ENCODE measurements at places on chromosomes 2 and 18.
A peak's percentile ranks its signal among the peaks of the same experiment; 100 is the strongest.

- no peak for DNase-seq
Measured at GRCh38 chr2:207163053-207163755, 2.5 kb downstream of the KLF7 start.

GRCh38 chr2:54196646-54197045, 59.4 kb downstream of the TSPYL6 start:
- no peak for DNase-seq

GRCh38 chr2:142038826-142039225, 92.0 kb downstream of the LRP1B start:
- no peak for DNase-seq

- no peak for DNase-seq
Measured at GRCh38 chr2:117702098-117702497, 112.4 kb upstream of the DDX18 start.

DNA sequence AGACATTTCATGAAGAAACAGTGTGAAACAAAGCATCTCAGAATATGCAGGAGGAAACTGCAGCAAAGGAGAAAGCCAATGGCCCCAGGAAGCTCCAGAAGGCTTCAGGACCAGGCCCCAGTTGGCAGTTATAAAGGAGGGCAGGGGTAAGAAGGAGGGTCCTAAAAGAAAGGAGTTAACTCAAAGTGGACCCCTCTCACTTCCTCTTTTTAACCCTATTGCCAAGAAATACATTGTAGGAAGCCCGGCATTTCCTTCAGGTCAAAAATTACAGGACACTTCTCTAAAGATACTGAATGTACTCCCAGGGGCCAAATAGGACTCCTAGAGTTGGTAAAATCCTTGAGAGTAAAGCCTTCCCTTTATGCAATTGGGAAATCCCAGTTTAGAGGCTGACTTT, 77.1 kb upstream of the TGFA start:
- DNase-seq = no peak

DNA sequence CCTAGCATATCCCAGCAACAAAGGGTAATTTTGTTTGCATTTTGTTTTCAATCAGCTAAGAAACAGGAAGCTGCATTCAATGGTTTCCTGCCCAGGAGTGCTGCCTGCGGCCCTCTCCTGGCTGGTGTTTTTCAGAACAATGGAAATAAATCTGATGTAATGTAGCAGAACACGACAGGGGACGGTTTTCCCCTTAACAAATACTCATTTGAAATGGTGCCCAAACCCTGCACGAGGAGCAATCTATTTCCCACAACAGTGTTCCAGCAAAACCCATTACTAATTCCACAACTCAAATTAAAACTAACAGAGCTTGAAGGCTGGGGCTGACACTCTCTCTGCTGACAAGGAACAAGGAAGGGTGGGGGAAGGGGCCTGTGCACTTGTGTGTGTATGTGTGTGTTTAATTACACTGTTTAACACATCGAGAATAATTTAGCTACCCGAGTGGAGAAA, 8.7 kb downstream of the CAPN13 start:
- no peak for DNase-seq

GRCh38 chr18:433960-434359, 66.5 kb downstream of the COLEC12 start:
- DNase-seq = no peak

DNA sequence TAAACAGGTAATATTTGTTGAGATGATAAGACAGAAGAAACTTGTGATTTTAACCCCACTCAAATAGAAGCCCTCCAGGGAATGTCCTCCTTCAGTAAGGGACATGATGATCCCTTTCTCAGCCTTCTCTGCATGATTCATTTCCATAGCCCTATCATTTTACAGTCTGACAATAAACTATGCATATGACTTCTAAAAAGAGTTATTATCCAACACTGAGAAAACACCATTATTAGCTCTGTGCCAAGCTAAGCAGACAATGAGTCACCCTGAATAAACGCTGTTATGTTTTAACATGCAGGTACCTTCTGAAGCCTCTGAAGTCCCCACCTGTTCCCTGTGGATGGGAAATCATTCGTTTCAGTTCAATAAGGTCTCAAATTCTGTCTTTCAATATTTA, 54.7 kb downstream of the DTNB start:
- no peak for DNase-seq

DNA sequence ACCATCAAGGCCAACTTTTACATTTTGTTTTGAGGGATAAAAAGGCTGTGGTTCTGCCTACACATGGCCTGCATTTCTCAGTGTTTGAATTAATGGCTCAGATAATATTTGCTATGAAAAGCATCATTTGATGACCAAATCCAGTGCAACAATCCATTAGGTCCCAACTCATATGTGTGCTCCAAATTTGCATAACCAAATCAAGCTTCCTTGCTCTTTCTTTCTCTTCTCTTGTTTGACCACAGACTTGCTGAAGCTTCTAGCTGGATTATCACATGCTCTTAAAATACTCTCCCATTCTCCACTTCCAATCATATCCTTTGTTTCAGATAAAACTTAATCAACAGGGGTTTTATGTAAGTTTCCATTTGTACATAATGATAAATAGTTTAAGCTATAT, 147.0 kb downstream of the TCF4 start:
- DNase-seq = no peak

DNA sequence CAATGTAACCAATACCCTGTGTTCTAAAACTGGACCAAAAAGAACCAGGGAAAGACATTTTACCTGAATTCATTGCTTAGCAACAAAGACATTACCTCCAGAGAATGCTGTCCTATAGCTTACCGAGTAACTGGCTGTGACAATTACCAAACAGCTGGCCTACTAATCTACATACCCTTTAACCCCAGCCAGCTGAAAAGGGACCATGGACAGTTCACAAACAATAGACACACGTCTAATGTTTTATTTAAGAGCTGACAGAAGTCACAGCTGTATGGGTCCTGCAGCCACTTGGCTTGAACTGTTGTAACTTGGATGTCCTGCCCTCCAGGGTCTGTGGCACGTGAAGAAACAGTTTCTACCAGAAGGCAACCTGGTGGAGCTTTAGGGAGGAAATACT, 130.1 kb upstream of the EFEMP1 start:
- DNase-seq = peak; percentile 71

DNA sequence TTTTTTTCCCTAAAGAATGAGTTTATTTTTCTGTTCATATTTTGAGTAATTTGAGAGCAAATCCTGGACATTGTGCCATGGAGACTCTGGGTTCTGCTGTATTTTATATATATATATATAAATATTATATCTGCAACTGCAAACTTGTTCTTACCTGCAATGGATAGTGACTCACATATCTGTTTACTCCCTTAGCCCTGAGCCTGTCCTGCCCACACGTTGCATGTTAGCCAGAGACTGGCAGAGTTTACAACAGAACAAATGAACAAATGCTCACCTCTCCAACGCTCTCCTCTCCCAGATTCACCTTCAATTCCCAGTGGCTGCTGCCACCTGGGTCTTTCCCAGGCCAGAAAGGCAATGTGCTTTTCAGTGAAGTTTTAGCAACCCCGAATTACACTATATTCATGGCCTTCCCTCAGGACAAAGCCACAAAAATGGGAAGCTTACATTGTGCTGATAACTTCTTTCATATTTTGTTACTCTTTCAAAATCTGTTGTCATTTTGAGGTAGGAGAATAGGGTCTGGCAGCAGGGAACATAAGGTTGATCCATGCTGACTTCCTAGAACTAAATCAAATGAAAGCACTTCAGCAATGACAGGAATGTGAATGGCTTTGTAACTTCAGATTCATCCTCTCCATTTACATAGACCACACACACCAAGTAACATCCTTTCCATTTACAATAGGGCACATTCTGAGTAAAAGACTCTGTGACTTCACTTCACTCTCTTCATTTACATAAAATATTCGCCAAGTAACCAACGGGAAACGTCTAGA, 105.4 kb upstream of the FAM110C start:
- peak; percentile 28 for DNase-seq

- DNase-seq = no peak
Measured at GRCh38 chr2:46996300-46996843, 80.8 kb upstream of the MCFD2 start.

GRCh38 chr2:127566576-127566975, 31.1 kb downstream of the MYO7B start:
- no peak for DNase-seq

GRCh38 chr2:449246-450067, 161.6 kb upstream of the ALKAL2 start:
- peak; percentile 40 for DNase-seq

DNA sequence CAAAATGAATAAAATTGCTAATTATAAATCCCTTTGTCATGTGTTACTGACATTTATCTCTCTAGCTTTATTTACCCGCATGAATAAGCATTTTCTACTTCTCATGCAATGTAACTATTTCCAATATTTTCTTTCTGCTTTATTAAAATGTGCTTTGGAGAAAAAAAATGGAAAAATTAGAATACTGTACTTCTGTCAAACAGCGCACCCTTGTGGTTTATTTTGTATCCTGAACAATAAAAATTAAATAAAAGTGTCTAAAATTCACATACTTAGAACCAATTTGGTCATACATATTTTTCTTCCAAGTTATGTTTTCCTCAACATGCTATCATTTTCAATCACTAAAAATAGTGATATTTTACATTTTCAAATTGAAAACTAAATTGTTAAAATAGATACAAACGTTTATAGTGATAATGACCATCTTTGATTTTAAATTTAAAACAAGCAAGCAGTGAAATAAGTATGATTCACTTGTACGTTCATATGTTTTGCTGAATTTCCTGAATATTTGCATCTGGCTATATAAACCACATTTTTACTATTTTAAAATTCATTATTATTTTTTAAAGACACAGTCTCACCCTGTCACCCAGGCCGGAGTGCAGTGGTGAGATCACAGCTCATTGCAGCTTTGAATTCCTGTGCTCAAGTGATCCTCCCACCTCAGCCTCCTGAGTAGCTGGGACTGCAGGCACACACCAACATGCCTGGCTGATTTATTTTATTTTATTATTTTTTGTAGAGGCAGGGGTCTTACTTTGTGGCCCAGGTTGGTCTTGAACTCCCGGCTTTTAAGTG, 95.9 kb upstream of the GRB14 start:
- peak; percentile 40 for DNase-seq

GRCh38 chr18:74951165-74951760, 257.7 kb downstream of the PTGR3 start:
- DNase-seq = no peak

DNA sequence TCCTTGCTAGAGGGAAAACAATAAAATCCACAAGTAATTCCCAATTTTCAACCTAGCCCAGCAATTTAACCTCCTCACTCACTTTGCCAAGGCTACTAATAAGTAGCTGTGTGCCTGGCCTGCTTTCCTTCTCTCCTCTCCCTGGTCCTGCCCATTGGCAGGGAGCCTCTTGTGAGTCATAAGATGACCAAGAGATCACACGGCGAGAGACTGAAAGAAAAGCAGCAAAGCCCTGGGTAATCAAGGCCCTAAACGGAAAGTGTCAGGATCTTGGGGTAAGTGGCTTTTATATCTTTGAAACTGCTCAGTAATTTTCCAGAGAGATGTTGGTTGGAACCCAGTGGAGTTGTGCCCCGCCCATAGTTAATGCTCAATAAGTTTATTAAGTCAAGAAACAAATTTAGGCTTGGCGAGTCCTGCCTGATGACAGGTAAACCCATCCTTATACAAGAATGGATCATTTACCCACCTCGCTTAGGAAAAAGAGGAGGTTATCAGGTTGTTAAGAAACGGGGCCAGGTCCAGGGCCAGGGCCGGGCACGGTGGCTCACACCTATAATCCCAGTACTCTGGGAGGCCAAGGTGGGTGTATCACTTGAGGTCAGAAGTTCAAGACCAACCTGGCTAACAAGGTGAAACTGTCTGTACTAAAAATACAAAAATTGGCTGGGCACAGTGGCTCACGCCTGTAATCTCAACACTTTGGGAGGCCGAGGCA, 10.0 kb upstream of the ADAM17 start:
- no peak for DNase-seq

GRCh38 chr2:195998070-195998469, 70.6 kb downstream of the DNAH7 start:
- DNase-seq = no peak

Data from neural progenitor cell (in vitro differentiated cells).